Fibroblast of skin of abdomen (primary cell): ENCODE measurements at places on chromosomes 5 and 9.

- DNase-seq: peak; percentile 8
These were observed 147.9 kb upstream of the TBCA start for GRCh38 chr5:77924081-77924480.

- peak; percentile 87 for DNase-seq
These were observed 948 bp upstream of the FAM53C start for GRCh38 chr5:138336952-138337684.

DNA sequence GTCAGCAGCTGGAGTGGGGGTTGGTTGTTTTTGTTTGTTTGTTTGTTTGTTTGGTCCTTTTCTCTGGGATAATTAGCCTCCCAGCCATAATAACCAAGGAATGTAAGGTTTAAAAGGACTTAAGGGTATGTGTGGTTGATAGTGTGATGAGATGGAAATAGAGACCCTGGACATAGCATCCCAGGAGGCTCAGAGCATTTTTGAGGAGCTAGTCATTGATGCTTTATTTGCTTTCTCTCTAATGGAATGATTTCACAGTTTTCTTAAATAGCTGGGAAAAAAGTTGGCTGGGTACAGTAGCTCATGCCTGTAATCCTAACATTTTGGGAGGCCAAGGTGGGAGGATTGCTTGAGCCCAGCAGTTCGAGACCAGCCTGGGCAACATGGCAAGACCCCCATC is 45.1 kb downstream of the TTC1 start:
- DNase-seq: peak; percentile 57

DNA sequence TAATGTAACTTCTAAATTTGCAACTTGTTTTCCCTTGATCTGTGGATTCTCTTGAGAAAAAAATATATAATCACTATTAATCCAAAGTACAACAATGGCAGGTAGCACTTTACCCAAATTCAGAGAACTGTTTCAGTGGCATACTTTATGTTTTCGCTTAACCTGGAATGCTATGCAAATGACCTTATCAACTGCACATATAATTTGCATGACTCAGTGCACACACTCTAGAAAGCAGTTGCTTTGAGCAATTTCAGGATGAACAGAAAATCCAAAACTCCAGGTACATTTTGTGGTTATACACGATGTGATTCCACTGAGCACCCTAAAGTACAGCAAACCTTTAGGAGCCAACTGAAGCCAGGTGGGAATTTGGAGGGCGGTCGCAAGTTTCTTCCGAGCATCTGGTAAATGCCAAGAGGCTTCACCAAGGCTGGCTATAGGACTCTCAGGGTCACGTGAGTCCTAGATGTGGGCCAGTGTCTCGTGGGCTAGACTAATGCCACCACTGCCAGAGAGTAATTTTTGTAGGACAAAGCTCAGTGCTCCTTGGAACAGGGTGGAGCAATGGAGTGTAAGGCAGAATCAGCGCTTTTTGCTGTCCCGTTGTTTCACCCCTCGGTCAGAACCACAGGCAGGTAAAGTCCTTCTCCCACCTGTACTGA is 37.3 kb downstream of the DMGDH start:
- peak; percentile 5 for DNase-seq

DNA sequence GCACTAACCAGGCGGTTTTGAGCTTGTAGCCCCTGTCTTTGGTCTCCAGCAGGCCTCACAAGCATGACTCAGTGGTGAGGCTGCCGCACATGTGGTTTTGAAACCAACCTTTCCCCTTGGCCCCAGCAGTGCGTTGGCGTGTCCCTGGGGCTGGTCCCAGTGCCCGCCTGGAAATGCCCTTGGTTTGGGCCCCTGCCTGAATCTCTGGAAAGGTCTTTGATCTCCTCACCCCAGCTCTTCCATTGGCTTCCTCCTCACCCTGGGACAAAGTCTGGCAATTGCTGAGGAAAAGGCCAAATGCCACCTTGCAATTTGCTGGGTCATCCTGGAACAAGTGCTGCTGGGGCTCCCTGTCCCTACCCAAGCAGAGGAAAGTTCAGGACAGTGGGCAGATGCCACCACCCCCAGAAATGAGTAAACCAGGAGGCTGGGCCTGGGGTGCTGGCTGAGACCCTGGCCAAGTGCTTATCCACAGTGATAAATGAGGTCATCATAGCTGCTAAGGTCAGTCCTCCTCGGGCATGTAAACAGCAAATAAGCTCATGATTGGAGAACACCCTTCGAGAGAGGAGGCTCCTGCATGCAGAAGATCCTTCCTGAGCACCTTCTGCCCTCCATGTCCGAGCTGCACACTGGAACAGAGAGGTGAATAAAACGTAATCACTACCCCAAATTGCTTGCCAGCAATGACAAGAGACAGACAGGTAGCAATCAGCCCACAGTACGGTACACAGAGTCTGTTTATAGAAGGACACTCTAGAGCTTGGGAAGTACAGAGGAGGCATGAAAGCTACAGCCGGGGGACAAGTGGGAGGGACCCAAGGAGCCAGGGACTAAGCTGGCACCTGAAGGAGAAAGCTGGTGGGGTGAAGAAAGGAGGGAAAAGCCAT is 98.9 kb upstream of the CPEB4 start:
- peak; percentile 29 for DNase-seq

- no peak for DNase-seq
These were observed 9.2 kb upstream of the MXD3 start for GRCh38 chr5:177320879-177321278.

- DNase-seq: no peak
These were observed 135.6 kb downstream of the DAB2IP start for GRCh38 chr9:121786998-121787422.

- DNase-seq: peak; percentile 89
These were observed 131.7 kb upstream of the VLDLR start for GRCh38 chr9:2489838-2490314.
